Activated CD4-positive, alpha-beta T cell treated with anti-CD3 and anti-CD28 coated beads for 36 hours (primary cell): ENCODE measurements at places on chromosomes 1 and 21.
A peak's percentile ranks its signal among the peaks of the same experiment; 100 is the strongest.

- DNase-seq = no peak
These were observed 6.5 kb upstream of the PDXK start for GRCh38 chr21:43712268-43712942.

DNA sequence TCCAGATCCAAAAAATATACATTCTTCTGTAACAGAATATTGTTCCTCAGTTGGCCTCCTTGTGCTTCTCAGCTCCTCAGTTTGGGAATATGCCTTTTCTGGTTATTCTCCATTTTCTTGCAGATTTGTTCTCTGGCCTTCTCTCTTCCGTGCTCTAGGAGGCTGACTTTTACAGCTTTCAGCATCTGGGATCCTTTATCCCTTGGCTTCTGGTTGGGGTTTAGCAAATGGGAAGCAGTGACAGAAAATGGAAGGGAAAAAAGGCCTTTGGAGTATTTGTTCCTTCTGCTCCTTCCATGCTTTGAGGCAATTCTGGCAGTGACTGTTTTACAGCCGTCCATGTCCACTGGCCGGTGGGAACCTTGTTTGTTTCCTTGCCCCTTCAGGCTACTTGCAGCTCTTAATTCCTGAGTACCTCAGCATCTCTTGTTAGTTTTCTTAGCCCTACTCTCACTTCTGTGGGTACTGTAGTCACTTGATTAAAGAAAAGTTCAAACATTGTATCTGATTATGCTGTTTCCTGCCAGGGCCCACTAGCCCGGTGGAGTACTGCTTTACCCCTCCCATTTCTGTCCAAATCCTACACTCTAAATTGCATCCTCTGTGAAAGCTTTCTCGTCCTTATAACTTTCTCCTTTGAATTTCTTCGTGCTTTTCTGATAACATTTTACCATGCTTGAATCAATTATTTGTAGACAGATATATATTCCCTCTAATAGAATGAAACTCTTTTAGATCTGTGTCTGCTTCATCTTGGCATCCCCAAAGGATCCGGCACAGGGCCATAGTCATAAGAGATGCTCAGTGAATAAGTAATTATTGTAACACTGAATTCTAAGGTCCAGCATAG is 118.2 kb downstream of the OSBPL9 start:
- DNase-seq = no peak

GRCh38 chr1:63731117-63732043 is 42.4 kb upstream of the ROR1 start:
- DNase-seq = no peak

DNA sequence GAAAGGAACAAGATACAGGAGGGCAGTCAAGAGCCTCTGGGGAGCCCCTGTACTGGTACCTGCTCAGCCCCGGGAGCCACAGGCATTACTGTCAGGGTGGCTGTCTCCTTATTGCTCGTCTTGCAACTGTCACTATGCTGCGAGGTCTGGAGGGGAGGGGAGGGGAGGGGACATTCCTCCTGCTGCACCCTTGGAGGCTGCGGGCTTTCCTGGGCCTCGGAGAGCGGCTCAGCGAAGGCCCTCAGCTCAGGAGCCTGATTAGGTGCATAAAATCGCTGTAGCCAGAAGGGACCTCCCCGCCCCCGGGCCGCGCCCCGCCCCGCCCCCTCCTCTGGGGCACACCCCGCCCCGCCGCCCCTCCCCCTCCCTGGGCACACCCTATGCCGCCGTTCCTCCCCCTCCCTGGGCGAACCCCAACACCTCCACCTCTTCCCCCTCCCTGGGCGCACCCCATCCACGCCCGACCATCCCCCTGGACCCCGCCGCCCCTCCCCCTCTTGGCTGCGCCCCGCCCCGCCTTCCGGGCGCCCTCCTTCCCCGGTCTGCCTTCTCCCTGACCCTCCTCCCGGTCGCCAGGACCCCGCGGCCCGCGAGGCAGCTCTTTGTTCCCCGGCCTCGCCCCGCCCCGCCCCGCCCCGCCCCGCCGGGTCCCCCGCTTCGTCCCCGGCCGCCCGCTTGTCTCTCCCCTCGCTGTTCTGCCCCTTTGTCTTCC is 35.5 kb downstream of the CACHD1 start:
- DNase-seq = peak; percentile 83
